ENCODE measurements at places on chromosomes 11 and 22.

DNA sequence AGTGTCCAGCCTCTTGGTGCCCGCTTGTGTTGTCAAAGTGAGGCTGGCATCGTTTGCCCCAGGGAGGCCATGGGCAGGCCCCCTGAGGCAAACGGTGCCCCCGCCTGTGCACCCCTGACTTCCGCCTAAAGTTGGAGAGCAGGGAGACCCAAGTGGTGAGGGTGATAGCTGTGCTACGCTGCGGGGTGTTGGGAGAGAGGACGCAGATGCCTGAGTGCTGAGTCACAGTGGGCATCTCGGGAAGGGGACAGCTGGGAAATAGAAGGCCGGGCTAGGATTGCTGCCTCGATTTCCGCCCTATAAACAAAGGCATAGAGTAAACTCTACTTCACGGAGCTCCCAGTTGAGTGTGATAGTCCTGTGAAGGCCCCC lies 5.8 kb downstream of the GRIK4 start:
- no peak for ATAC-seq

- peak; percentile 96 for ATAC-seq
These were observed 19.2 kb downstream of the NTM start for GRCh38 chr11:131389582-131389981.

GRCh38 chr11:12655842-12656241 lies 18.4 kb upstream of the TEAD1 start:
- no peak for ATAC-seq

DNA sequence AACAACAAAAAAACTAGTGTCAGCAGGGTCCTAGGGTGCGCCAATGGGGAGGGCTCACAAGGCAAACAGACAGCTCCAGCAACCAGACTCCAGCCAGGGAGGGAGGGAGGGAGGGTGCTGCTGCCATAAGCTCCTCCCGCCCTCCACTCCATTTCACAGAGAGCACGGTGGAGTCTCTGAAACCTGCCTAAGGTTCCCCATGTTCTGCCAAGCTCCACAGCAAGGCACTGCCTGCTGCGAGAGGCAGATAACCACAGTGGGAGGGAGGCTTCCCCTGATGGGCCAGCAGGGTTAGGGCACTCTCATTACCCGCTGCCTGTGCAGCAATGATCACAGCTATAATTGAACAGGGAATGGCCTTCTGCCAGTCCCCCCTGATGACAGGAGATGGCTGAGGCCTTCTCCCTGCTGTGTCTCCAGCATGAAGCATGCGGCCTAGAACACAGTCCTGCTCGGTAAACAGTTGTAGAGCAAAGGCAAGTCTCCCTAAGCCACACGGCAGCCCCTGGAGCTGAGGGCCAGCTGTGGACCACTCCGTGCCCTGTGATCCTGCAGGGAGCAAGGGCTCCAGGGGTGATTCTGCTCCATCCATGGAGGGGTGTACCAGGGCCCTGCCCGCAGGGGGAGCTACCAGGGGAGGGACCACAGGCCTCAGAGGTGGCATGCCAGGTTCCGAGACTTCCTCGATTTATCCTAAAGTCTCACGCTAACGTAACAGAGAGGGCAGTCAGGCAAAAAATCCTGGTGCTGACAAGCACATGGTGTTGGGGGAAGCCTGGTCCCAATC lies 42.9 kb downstream of the PC start:
- peak; percentile 26 for ATAC-seq

DNA sequence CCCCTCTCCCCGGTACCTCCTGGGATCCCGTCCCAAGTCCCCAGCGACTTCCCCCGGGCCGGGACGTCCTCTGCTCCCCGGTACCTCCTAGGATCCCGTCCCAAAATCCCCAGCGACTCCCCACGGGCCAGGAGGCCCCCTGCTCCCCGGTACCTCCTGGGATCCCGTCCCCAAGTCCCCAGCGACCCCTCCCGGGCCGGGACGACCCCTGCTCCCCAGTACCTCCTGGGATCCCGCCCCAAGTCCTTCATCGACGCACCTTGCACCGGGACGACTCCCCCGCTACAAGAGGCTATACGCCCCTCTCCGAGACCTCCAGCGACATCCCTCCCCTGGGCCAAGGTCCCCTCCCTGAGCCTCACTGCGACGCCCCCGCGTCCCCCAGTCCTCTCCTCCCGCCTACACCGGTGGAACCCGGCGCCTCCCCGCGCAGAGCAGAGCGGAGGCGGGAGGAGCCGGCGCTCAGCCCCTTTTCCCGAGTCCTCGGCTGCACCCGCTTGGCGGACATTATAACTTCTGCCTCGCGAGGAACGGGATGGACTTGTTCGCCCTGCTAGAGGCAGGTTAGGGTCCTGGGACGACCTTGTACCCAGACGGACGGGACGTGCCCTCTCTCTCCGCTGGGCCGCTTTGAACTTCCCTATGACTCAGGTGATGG lies 912 bp downstream of the KREMEN1 start:
- peak; percentile 45 for ATAC-seq

GRCh38 chr22:42907404-42908373 lies 50.6 kb upstream of the ARFGAP3 start:
- ATAC-seq: peak; percentile 77

GRCh38 chr22:20029550-20030225 lies 8.8 kb downstream of the TANGO2 start:
- ATAC-seq: no peak

- no peak for ATAC-seq
These were observed 25.5 kb upstream of the TMEM45B start for GRCh38 chr11:129790106-129790505.

DNA sequence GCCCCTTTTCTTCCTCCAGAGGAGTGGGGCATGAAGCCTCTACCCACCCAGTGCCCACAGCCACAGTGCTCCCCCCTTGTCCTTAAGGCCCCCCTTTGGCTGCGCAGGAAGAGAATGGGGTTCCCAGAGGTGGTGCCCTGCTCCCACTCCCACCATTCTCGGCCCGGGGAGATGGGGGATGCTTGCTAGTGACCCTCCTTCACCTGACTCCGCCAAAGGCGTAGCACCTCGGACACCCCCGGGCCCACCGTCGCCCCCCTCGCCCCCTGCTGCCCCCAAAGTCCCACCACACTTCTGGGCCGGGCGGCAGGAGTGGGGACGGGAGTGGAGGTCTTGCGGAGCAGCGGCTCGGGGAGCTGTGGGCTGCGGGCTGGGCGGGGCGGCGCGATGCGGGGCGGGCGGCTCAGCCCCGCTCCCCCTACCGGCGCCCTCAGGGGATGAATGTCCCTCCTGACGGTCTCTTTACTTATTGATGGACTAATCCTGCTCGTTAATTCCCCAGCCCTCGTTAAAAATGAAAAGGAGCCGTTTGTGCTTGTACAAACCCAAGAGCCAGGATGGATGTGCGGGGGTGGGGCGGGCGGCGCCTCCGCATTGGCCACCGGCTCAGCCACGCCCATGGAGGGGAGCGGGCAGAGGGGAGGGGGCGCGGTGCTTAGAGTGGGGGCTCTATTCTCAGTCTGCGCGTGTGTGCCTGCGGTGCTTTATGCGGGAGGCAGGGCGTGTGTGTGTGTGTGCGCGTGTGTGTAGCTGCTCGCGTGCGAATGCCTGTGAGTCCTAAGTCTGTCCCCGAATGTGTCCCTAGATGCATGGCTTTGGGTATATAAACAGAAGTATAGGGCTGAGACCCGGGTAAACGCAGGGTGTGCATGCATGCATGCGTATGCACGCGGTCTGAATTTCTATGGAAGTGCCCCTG lies 25.6 kb downstream of the SYT7 start:
- no peak for ATAC-seq

DNA sequence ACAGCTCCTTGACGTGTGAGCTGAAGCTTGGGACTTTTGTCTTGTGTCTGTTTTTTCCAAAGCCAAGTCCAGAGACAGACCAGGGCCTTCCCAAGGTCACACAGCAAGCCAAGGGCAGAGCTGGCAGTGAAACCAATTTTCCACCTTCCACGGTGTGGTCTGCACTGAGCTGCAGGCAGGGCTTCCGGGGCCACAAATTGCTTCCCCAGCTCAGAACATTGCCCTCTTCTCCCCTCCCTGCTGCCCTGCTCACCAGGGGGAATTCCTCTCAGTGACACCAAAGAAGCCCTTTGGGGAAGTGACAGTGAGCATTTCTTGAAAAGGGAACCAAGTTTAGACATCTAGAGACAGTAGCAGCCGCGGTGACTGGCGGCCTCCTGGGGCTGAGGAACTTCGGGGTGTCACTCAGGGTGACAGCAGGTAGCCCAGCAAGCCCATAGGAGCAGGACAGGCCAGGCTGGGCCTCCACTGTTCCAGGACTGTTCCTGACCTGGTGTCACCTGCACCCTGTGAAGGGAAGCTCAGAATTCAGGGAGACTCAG lies 9.2 kb downstream of the FXYD2 start:
- ATAC-seq: peak; percentile 20

DNA sequence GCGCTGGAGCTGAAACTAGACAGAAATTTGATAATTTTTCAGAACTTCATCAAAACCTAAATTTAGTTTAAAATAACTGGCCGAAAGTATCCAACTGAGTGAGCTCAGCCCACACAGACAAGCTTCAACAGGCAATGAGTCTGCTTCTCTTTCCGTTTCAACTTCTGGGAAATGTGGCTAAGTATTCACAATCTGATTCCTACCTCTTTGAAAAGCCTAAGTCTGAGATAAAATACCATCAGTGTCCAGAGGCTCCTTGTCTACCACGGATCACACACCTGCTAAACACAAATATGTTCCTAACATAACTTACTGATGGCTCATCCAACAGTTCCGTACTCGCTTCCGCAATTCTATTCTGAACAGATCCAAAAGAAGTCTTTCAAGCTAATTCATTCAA lies 8.5 kb downstream of the SIK3 start:
- ATAC-seq: peak; percentile 76

DNA sequence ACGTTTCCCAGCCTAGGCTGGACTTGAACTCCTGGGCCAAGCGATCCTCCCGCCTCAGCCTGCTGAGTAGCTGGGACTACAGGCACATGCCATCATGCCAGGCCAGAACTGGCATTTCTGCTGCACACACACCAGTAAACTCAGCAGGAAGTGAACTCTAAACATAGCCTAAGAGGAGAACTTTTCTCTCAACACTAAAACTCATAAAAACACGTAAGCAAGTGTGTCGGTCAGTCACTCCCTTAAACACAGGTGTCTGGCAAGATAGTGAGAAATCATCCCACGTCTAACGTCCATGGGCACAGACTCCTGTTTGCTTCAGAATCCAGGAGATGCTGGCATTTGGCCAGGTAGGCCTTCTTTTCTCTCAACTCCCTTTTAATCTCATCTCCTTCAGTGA lies 104.8 kb downstream of the RPL27A start:
- ATAC-seq: peak; percentile 74

DNA sequence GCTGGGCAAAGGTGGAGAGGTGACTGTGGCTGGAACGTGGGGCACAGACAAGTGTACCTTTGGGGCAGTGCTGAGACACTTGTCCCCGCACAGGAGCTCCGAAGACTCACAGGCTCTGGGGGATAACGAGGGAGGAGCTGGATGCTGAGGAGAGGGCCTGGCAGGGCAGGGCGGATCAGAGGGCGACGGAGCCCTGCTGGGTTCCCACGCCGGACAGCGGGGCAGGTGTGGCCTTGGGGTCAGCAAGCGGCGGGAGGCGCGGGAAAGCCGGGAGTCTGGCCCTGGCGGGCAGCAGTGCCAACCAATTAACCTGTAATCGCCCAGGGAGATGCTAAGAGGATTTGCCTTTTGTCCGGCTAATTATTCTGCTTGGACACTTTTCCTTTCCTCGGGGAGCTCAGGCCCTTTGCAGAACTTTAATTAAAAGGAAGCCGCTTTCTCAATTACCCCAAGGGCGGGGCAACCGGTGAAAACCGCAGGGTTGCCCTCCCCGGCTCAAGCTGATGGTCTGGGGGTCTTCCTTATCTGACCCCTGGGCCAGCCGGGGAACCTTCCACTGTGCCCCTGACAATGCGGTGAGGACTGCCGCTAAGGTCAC lies 71.5 kb downstream of the WNT7B start:
- no peak for ATAC-seq

DNA sequence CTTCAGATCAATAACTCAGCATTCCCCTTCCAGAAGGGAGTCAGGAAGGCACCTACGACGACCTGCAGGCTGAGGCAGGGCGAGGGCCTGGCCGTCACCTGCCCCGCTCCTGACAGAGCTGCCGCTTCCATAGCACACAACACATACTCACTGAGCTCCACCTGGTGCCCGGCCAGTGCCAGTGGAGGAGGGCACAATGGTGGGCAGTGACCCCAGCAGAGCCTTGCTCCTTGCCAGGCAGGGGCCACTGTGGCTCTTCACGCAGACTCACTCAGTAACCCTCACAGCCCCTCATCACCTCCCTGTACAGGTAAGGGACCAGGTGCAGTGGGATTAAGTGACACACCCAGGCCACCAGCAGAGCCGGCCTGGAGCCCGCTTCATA lies 24.6 kb downstream of the LRFN4 start:
- peak; percentile 19 for ATAC-seq

GRCh38 chr11:91749251-91749650 lies 475.4 kb upstream of the FAT3 start:
- no peak for ATAC-seq

DNA sequence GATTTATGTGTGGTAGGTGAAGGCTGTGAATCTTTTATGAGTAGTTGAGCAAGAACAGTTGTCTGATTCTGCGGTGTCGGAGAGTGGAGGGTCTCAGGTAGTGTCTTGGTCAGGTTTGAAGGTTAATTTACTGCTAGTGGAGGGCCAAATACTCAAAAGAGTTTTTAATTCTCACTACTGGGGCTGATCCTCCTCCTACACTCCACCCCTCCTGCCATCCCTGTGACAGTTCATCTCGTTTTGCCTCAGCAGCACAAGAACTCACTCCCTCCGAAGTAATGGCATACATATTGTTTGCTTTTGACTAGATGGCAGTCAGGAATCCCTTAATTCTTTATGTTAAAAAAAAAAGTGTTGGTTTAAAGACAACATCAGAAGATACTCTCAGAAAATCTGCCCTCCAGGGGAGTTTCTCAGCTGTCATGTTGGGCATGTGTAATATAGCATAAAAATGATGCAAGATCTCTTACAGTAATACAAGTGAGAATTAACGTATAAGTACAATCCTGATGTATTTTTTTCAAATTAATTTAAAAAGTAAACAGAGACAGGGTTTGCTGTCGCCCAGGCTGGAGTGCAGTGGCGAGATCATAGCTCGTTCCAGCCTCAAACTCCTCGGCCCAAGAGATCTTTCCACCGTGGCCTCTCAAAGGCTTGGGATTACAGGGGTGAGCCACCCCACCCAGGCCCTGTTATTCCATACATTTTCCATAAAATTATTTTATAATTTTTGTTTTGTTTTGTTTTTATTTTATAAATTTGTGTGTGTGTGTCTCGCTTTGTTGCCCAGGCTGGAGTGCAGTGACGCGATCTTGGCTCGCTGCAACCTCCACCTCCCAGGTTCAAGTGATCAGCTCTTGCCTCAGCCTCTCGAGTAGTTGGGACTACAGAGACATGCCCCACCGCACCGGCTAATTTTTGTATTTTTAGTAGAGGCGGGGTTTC lies 1.3 kb downstream of the FAR1 start:
- no peak for ATAC-seq

All from esophagus mucosa (tissue), 1 donor.